ENCODE measurements at places on chromosomes 7 and 10.

DNA sequence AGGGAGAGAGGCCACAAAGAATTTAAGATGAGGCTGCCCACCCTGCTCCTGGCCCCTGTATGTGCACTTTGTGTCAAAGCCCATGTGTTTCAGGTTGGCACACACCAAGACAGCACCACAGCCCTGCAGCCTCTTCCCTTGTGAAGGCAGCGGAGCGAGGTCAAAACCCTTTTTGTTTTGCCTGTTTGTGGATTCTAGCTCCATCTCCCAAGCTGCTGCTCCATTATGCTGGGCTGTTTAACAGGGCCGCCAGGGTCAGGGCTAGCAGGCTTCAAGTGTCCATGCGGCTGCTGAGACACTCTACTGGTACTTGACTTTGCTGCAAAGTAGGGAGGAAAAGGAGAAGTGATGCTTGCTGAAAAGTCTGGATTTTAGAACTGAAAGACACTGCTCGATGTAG lies 142.3 kb upstream of the EFCAB10 start:
- DNase-seq, result no peak

- no peak for DNase-seq
Measured at GRCh38 chr10:102122450-102122849, 2.3 kb upstream of the LDB1 start.

DNA sequence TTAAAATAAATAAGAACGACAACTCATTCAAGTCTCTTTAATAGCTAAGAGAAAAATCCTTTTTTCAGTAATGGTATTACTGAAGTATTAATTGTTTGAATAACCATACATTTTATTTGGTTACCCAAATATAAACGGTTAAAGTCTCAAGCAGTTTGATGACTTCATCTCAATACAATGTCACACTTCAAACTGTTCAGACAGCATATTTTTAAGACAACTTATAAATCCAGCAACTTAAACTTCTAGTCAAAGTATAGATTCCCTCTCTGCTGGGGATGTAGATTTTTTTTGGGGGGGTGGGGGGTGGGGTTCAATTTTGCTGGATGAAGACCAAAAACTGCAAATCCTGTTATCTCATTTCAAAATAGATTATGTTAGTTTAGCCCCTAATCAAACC lies 42.0 kb downstream of the GNA12 start:
- no peak for DNase-seq

GRCh38 chr10:54843932-54844331 lies 42.9 kb upstream of the PCDH15 start:
- no peak for DNase-seq

DNA sequence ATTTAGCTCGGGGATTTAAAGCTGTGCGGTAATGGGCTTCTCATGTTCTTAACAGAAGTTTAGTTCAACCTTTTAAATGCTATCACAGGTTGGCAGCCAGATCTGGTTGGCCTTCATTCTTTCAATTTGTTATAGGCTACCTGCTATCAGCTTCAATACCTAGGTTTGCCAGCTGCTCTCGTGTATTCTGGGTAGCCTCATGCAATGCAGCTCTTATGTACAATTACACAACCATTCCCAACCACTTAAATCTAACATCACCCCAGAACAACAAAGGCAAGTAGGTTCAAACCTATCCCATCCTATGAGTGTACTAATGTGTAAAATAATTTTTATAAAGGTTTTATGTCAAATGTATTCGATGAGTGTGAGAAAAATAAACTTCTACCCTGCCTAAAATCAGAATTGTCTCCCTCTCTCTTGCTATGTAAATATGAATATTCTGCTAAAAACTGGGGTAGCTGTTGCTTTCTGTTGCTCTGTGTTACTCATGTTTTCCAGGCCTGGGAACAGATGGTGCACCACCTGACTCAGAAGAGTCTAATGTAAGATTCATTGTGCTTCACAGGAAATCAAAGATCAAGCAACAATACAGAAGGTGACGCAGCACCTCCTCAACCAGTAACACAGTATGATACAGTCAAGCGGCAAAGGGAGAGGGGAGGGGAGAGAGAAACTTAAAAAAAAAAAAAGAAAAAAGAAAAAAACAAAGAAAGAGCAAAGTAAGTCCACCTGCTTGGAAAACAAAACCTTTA lies 188.6 kb downstream of the ETV1 start:
- no peak for DNase-seq

GRCh38 chr10:43605850-43606322 lies 352 bp upstream of the ZNF485 start:
- no peak for DNase-seq

DNA sequence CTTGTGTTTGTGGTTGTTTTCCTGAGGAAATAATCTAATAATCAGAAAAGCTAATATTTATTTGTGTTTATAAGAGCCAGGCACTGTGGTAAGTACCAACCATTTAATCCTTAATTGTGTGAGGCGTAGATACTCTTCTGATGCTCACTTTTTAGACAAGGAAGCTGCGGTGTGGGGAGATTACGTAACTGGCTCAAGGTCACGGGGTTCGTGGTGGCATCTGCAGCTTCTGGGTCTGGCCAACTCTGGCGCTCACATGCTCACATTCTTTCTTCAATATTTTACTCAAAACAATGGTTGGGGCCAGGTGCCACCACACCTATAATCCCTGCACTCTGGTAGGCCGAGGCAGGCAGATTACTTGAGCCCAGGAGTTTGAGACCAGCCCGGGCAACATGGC lies 77.6 kb downstream of the RALA start:
- DNase-seq, result no peak

Measured in activated T-cell treated with anti-CD3 and anti-CD28 coated beads, Interleukin-2, amount 50 U/mL, for 24 hours (primary cell).